ENCODE measurements at places on chromosomes 11 and 22. TPM values are rescaled to one million over a fixed set of nuclear protein-coding genes. Genes with fewer than 3 reads are reported as not detected.

DNA sequence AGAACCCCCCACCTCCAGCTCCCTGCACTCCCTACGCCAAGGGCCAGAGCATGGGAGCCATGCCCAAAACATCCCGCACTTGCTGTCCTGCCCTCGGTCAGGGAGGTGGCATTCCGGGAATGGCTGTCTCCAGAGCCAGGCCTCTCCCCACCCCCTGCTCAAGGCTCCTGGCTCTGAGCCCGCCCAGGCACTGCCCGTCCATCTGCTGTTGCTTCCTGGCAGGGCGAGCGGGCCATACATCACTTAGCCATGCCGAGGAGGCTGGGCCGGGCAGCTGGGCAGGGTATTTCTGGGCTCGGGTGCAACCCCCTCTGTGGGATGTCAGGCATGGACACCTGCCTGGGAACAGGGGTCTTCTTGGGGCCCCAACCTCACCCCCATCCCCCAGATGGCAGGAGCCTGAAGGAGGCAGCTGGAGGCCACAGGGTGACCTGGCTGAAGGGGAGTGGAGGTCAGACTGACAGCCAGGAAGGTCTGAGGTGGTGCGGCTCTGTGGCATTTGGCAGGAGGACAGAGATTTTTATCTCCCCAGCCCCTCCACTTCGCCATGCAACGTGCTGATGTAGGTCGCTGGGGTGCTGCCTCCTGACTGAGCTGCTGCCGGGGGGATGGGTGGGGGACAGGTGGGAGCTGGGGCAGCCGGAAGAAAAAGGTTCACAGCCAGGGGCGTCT lies 8.7 kb upstream of the CABP7 start:
- no peak for DNase-seq

Gene SLC43A3
- 72.6 TPM for total RNA-seq

GRCh38 chr11:94928117-94928990 lies 45.0 kb downstream of the CWC15 start:
- DNase-seq: no peak

- no peak for DNase-seq
Observed at GRCh38 chr22:39900306-39901227, at the start of gene GRAP2. Gene GRAP2 (plus strand): TSS chr22:39901084. CDS start chr22:39947107, 46,023 bp downstream.

Gene TRPC6
- total RNA-seq: 2.4 TPM

GRCh38 chr11:45856044-45856468 lies 8.8 kb downstream of the CRY2 start:
- no peak for DNase-seq
